ENCODE measurements at places on chromosomes 7 and 10. TPM values are rescaled to one million over a fixed set of nuclear protein-coding genes. Genes with fewer than 3 reads are reported as not detected.

HOXA10 gene
- 21.1 TPM for total RNA-seq

HOXA6 gene
- 9.0 TPM for total RNA-seq

VWA2 gene
- total RNA-seq, result 8.0 TPM

OPN4 gene
- not detected for total RNA-seq

MYOF gene
- total RNA-seq, result 118 TPM

SLC26A3 gene
- not detected for total RNA-seq

TWIST1 gene
- 99.5 TPM for total RNA-seq

CARD11 gene
- 0.80 TPM for total RNA-seq

GATA3 gene
- total RNA-seq, result 28.2 TPM

CACNB2 gene
- 8.9 TPM for total RNA-seq

KEL gene
- total RNA-seq, result 0.16 TPM

DNA sequence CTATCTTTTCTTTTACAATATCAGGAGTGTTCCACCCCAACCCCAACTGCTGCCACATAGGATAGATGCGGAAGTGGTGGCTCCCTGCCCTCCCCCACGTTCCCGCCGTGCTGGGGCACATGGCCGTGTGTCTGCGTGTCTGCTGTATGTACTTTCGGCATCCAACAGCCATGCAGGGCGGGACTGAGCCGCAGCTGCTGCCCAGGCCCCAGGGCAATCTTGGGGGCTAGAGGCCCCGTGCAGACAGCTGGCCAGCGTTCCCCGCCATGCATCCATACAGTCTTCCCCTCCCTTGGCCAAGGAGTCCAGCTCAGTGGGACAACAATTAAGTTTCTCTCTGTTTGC lies 162.7 kb downstream of the DGKB start:
- no peak for DNase-seq

DNA sequence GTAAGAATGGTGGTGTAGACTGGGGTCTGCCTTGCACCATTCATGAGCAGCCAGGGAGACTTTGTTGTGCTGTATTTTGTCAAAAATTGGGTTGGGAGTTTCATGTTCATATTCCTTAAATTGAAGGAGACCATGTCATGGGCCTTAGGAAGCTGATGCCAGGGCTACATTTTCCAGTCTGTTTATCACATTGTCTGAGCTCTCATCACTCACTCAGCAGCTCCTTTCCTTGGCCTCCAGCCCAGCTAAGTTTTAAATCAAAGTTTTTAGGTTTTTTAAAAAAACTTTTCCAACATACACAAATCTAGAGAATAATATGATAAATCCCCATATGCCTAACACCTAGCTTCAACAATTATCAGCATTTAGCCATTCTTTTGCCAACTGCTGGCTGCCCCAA lies 12.6 kb upstream of the FAM13C start:
- no peak for DNase-seq

DNA sequence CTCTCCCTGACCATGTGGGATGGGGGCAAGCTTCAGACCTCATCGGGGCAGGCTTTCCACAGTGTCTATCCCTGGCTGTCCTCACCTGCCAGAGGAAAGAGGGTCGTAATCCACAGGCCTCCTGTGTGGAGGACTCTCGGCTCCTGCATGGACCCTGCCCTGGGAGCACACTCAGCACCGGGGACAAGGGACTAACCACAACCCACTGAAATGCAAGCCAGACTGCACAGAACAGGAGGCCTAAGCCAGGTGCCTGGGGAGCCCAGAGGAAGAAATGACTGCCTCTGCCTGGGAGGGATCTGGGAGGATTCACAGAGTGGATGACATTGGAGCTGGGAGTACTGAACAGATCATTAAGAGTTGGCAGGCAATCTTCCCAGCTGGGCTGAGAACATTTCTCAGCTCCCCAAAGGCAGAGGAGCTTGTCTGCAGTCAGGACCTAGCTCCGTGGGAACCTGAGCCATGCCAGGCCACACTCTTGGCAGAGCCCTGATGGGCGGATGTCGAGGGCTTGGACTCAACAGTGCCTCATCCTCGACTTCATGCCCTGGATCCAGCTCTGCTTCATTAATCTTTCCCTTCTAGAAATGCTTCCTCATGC lies 213.4 kb downstream of the USP6NL start:
- DNase-seq, result no peak

DNA sequence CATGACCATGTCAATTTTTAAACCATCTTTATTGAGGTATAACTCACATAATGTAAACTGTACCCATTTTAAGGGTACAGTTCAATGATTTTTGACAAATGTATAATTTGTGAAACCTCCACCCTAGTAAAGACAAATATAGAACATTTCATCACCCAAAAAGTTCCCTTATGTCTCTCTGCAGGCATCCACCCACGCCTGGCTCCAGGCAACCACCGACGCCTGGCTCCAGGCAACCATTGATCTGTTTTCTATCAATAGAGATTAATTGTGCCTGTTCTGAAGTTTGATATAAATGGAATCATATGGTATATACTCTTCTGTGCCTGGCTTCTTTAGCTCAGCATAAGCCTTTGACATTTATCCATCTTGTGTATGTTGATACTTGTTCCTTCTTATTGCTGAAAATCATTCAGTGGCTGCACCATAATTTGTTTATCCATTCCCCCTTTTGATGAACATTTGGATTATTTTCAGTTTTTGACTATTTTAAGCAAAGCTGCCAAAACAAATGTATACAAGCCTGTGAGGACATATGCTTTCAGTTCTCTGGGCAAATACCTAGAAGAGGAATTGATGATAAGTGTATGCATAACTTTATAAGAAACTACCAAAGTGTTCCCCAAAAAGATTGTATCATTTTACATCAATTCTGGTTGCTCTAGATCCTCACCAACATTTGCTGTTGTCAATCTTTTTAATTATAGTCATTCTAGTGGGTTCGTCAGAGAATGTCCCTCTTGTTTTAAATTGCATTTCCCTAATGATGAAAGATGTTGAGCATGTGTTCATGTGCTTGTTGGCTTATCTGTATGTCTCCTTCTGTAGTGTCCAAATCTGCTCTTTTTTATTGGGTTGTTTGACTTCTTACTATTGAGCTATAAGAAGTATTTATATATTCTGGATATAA lies 55.7 kb upstream of the HECTD2 start:
- no peak for DNase-seq

GRCh38 chr7:82172017-82172416 lies 271.6 kb downstream of the CACNA2D1 start:
- DNase-seq, result no peak

GRCh38 chr7:29989257-29989995 lies at the start of gene SCRN1:
TSS of gene SCRN1 (minus strand) at chr7:29989801. CDS start at chr7:29969067, 20,734 bp downstream.
- DNase-seq, result no peak

- DNase-seq, result no peak
Observed at GRCh38 chr7:114856625-114857024, 65.3 kb upstream of the MDFIC start.

- no peak for DNase-seq
Observed at GRCh38 chr7:79528421-79528820, 75.0 kb upstream of the MAGI2 start.

DNA sequence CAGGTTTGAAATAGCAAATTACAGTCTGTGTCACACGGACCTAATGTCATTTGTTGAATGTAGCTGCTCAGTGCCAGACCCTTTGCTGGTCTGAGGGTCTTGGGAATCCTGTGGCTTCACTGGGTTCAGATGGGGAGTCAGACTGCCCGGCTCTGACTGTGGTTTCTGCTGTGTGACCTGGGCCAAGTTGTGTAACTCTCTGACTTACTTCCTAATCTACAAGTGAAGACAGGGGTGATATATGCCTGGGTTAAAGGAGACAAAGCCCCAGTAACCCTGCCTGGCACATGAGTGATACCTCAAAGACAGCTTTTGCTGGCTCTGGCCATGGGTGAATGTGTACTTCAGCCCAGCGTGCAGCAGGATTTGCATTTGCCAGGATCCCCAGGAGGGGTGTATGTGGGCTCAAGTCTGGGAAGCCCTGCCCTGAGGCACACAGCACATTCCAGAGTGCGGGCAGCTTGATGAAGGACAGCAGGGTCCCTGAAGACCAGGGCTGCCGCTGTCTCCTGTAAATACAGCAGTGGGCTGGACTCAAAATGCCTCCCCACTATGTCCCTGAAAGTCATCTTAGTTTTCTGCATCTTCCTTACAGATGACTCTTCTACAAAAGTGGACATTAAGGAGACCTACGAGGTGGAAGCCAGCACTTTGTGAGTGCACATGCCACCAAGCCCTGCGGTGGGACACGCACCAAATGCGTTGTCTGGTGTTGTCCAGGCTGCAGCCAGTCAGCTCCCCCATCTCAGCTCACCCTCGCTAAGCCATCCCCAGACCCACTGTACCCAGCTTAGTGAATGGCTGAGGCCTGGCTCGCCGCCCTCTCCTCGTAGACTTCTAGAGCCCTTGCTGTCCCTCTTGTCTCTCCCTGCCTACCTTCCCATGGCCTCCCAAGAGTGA lies 16.4 kb downstream of the NACAD start:
- DNase-seq, result no peak

GRCh38 chr7:85716353-85716752 lies 529.5 kb upstream of the SEMA3D start:
- no peak for DNase-seq

DNA sequence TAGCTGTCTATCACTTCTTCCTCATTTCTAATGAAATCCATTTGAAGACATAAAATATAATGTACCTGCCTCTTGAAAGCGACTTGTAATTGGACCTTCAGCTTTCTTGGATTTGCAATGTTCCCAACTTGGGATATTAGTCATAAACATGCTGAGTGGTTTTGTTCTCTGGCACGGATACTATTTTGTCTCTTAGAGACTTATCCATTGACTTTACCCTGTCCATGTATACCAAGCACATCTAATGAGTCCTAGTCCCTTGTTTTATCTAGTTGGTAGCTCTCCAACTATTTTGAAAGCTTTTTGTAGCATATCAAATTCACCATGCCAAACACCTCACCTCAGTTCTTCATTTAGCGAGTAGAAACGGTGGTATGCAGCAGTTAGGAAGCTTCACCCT lies 18.9 kb downstream of the PLEKHS1 start:
- no peak for DNase-seq

GRCh38 chr7:49618028-49618427 lies 155.4 kb upstream of the VWC2 start:
- no peak for DNase-seq

DNA sequence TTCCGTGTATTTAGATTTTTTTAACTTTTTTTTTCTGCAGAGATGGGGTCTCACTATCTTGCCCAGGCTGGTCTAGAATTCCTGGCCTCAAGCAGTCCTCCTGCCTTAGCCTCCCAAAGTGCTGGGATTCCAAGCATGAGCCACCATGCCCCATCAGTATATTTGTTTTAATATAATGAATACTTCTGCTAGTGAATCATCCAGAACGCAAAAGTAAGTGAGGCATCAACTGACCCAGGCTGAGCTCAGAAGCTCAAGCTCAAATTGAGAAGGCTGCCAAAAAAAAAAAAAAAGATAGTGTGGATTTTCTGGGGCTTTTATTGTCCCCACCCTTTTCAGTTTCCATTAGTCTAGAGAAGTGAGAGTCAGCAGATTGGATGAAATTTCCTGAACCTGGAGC lies 39.0 kb upstream of the TECTB start:
- DNase-seq, result no peak

- DNase-seq, result no peak
Observed at GRCh38 chr10:3992382-3993178, 207.6 kb upstream of the KLF6 start.

- DNase-seq, result no peak
Observed at GRCh38 chr10:69818676-69819239, 17.1 kb downstream of the COL13A1 start.

DNA sequence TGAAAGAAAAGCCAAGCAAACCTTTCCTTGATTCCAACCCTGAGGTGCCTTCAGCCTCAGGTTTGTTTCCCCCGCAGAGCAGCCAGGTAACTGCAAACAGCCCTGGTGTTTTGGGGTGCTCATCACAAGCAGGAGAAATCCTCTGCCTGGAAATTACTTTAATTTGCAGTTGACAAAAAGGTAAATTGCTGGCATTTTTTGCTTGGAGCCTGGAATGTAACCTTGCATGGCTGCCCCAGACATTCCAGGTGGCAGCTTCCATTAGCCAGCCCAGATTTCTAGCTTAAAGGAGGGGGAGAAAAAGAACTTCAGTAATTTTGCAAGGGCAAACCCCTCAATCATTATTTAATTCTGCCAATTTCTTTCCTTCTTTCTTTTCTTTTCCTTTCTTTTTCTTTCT lies 194.4 kb downstream of the MYOF start:
- DNase-seq, result no peak

GRCh38 chr10:131936736-131937135 lies 35.9 kb downstream of the PPP2R2D start:
- no peak for DNase-seq

DNA sequence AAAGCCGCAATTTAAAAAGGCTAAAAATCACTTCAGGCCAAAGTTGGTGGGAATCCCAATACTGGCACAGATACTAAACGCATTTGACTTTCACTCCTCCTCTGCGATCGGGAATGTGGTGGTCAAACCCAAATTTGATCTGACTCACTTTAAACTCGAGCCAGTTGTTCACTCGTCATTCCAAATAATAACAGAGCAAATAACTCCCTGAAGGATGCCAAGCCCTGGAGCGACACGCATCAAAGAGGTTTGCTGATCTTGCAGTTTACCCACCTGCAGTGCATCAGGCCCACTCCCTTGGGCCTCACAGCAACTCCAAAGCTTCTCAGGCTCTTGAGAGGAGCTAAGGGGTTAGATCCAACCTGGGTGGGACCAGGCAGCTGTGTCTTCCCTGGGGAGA lies 12.2 kb downstream of the PTN start:
- no peak for DNase-seq

GRCh38 chr10:100551738-100552137 lies 16.0 kb downstream of the HIF1AN start:
- DNase-seq, result no peak

DNA sequence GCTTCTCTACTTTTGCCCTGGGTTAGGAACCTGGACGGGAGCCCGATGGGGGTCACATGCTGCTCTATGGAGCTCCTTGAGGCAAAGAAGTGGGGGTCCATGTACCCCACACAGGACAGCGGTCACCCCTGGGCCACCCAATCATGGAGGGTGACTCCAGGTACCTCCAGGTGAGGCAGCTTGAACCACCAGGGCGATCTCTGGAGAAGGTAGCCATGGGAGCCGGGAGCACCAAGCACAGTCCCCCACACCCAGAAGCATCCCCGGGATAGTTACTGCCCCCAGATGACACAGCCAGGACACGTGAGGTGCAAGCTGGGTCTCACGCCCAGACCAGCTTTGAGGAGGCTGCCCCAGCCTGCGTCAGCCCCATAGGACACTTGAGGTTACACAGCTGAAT lies 58.4 kb downstream of the C10orf143 start:
- DNase-seq, result no peak

- no peak for DNase-seq
Observed at GRCh38 chr10:113239566-113240350, 289.7 kb downstream of the TCF7L2 start.

DNA sequence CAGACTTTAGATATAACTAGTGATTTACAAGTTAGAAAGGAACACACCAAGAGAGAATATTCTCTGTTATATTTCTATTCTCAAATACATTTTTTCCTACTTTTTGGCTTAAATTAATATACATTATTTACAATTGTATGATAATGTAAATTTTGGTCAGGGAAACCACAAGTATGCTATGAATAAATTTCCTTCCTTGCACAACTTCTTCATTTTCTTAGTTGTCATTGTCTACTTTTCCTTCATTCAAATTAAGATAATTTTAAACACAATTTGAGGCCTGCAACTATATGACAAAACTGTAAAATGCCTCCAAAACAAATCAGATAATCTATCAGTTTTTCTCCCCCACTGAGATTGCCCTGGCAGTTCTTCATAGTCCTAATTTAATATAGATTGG lies 131.3 kb downstream of the CDK14 start:
- no peak for DNase-seq

GRCh38 chr7:123719197-123719721 lies 29.5 kb downstream of the WASL start:
- DNase-seq, result no peak
